Stomach (tissue), 19 donors: ENCODE measurements at places on chromosomes 16 and 17. TPM values are rescaled to one million over a fixed set of nuclear protein-coding genes. Genes with fewer than 3 reads are reported as not detected.

- no peak for DNase-seq
Measured at GRCh38 chr16:23128056-23128455, 21.2 kb downstream of the USP31 start.

- DNase-seq = no peak
Measured at GRCh38 chr16:49024016-49024415, 257.6 kb downstream of the CBLN1 start.

DNA sequence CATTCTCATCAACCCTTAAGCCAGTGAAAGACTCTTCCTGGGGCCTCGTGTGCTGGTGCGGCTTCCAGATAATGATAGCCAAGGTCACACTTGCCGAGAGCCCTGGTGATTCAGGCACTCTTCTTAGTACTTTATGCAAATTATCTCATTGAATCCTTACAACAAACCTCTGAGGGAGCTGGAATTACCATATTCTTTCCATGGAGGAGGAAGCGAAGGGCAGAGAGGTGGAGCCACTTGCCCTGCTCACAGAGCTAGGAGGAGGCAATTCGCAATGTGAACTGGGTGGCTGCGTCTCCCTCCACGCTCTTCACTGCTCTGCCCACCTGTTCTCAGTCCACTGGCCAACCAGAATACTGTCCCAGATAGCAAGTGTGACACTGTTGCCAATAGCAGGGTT, 409.7 kb downstream of the SNX29 start:
- no peak for DNase-seq

Gene METTL9
- 588 TPM for total RNA-seq

- no peak for DNase-seq
Measured at GRCh38 chr16:87198328-87198832, 118.8 kb downstream of the C16orf95 start.

Gene NPIPB6
- not detected for total RNA-seq

DNA sequence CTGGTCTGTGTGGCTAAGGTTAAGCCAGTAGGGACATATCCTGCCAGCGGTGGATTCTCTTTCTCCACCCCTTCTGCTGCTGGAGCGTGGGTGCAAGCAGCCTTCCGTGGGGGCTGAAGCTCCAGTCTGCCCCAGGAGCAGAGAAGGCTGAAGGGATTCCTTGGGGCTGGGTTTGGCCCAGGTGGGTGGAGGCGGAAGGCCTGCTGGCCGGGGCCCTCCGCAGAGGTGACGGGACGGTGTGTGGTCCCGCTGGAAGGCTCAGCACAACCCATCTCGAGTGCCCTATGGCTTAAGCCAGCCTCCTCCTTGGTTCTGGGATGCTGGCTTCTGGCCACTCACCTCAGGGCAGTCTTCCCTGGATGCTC, 13.1 kb downstream of the TIMM22 start:
- DNase-seq = no peak

DNA sequence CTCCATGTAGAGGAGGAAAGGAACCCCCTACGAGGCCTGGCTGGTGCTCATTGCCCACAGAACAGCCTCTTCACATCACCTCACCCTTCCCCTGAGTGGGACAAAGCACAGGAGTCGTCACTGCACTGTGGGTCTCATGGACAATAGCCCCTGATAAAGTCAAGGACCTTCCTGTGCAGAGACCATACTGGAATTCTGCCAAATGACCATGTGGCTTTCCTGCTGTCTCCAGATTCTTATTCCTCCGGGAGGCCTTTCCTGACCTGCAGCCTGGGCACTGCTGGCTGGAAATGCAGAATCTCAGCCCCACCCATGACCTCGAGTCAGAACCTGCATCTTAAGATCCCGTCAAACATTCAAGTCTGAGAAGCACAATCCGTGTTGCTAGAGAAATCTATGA, 60.5 kb upstream of the ERN1 start:
- DNase-seq = peak; percentile 43

DNA sequence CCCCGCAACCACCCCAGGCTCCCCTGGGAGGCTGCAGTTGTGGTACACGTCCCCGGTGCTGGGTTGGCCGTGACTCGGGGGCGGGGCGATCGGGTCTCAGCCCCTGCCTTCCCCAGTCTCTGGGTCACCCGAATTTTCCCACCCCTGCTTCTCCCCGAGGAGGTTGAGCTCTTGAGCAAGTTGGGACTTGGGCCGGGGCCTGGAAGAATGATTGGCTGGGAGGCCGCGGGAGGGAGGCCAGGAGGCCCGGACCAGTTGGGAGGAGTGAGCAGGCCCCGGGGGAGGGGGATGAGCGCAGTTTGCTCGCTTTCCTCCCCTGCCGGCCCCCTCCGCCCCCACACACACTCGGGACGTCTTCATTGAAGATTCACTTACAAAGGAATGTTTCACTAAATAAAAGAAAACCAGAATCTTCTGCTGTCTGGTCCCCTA, 4.5 kb upstream of the HEXIM1 start:
- DNase-seq = peak; percentile 65
